Skin of body (tissue), 3 donors: ENCODE measurements at places on chromosomes 16 and 17. TPM values are rescaled to one million over a fixed set of nuclear protein-coding genes. Genes with fewer than 3 reads are reported as not detected.

GRCh38 chr16:28158136-28158535, 53.6 kb downstream of the XPO6 start:
- DNase-seq: peak; percentile 41

Gene ENKD1
- total RNA-seq: 9.1 TPM

DNA sequence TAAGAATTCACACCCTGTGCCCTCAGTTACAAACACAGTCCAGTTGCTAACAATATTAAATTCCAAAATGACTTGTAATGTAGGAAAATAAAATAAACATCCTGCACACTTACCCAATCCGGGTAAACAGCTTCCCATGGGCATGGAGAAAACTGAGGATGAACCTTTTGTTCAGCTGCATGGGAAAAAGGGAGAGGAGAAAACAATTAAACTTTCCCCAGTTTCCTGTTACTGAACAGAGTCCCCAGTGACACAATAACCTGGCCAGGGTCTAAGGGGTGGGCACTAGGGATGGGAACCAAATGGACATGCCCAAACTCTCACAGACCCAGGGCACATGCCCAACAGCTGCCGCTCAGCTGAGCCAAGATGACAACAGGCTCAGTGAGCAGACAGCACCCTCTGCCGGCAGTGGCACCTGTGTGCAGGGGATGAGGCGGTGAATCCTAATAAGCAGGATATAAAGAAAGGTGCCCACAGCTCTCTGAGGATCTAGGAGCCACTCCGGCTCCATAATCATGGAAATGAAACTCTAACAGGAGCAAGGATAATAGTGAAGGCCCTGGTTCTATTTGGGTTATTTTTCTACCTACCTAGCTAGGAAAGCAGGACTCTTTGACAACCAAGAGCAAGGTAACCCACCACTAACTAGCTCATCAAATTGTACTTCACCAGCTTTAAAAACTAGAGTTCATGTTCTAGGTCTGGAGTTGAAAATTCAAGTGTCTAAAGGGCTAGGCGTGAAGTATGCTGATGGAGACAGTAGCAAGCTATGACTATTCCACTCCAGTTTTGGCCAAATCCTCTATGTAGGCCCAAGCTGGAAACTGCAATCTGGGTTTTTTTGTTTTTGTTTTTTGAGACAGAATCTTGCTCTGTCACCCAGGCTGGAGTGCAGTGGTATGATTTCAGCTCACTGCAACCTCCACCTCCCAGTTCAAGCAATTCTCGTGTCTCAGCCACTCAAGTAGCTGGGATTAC, 58.8 kb downstream of the SMG6 start:
- DNase-seq: peak; percentile 85

GRCh38 chr16:12412890-12413289, 390.8 kb downstream of the CPPED1 start:
- no peak for DNase-seq

DNA sequence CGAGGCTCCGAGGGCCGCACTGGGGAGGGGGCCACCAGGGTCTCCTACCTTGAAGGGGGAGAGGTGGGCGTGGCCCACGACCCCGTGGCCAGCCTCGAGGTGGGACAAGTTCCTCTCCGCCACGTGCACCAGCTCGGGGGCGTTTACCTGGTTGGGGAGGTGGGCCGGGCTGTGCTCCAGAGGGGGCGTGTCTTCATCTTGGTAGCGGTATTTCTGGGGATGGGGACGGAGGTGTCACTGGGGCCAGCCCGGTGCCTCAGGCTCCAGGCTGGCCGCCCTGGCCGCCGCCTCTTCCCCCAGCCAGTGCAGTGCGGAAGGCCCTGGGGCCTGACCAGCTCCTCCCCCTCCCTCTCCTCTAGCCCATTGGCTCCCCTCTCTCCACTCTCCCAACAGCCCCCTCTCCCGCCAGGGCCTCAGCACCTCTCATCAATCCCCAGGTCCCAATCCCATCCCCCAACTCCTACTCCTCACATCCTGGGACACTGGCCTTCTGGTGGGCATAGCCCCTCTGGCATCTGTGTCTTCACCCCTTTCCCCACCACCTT, 11.5 kb downstream of the DLG4 start:
- DNase-seq: no peak

DNA sequence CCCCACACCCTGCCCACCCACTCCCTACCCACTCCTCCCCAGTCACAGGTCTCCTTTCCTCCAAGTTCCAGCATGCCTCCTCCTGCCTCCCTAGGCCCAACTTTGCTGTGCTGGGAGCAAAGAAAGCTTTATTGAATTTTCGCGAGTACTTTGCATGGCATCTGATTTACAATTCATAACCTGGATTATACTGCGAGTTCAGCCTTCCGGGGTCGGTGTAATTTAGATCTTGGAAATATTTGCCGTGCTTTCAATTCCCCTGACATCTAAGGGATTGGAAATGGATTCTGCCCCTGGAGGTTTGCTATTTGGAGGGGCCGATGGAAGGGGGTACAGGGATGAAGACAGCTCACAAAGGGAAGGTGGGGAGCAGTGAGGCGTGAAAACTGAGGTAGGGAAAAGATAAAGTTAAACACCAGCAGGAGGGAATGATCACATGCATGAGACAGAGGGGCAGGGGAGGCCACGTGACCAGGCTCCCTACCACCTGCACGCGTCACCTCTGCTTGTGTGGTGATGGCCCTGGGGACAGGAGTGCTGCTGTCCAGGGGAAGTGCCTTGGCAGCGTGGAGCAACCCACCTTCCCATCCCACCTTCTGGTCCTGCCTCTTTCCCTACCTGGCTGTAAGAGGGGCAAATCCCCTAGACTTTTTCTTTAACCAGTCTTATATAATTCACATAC, 132.3 kb upstream of the RPL38 start:
- DNase-seq: no peak

DNA sequence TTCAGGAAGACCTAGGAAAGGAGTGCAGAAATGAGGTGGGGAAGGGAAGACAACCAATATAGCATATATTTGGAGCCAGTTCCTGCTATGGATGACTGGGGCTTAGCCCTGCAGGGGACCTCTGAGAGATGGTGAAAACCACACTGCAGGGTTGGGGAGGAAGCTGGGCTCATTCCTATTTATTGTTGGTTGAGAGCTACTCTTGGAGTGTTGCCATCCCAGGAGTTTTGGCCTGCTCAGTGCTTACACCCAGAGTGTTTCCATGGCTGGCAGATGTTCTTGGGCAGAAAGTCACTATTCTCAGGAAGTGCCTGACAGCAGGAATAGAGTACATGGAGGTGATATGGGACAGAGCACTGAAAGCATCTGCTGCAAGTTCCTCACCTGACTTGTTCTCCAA, 145.8 kb downstream of the SPACA3 start:
- no peak for DNase-seq

DNA sequence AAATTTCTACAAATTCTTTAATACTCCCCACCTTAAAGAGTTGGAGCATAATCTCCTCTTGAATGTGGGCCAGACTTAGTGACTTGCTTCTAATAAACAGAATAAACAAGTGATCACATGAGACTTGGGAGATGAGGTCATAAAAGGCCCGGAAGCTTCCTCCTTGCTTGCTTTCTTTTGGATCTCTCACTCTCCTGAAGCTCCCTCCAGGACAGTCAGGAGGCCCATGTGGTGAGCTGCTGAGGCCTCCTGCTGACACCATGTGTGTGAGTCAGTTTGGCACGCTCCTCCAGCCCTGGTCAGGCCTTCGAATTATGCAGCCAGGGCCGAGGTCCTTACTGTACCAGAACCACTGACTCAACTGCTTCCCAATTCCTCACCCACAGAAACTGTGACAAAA, 53.2 kb downstream of the NDEL1 start:
- no peak for DNase-seq

Gene KRT12
- 0.10 TPM for total RNA-seq

GRCh38 chr17:16818821-16819683, 129.0 kb downstream of the CCDC144A start:
- no peak for DNase-seq

Gene TCAP
- 20.7 TPM for total RNA-seq

Gene KRTAP4-1
- 3.6 TPM for total RNA-seq

DNA sequence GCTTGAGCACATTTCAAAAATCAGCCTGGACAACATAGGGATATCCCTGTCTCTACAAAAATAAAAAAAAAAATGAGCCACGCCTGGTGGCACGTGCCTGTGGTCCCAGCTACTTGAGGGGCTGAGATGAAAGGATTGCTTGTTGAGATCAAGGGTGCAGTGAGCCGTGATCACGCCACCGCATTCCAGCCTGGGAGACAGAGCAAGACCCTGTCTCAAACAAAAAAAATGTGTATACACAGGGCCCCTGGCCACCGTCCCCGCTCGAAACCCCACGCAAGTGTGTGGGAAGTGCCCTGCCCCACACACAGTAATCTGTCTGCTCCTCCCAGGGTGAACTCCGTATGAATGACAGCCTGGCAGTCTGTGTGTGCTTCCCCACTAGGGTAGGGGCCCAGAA, 93.0 kb upstream of the RPL38 start:
- no peak for DNase-seq

Gene HSD17B1
- 0.59 TPM for total RNA-seq

- DNase-seq: no peak
Measured at GRCh38 chr16:50235581-50235980, 30.8 kb upstream of the ADCY7 start.

Gene GRAP
- total RNA-seq: 2.2 TPM

Gene JPT2
- 26.9 TPM for total RNA-seq

GRCh38 chr17:3915995-3916696, at the start of gene P2RX1:
P2RX1 (minus strand) TSS chr17:3916465; CDS start chr17:3916225, 240 bp downstream.
- DNase-seq: no peak

- no peak for DNase-seq
Measured at GRCh38 chr17:30155389-30155788, 38.8 kb downstream of the NSRP1 start.

DNA sequence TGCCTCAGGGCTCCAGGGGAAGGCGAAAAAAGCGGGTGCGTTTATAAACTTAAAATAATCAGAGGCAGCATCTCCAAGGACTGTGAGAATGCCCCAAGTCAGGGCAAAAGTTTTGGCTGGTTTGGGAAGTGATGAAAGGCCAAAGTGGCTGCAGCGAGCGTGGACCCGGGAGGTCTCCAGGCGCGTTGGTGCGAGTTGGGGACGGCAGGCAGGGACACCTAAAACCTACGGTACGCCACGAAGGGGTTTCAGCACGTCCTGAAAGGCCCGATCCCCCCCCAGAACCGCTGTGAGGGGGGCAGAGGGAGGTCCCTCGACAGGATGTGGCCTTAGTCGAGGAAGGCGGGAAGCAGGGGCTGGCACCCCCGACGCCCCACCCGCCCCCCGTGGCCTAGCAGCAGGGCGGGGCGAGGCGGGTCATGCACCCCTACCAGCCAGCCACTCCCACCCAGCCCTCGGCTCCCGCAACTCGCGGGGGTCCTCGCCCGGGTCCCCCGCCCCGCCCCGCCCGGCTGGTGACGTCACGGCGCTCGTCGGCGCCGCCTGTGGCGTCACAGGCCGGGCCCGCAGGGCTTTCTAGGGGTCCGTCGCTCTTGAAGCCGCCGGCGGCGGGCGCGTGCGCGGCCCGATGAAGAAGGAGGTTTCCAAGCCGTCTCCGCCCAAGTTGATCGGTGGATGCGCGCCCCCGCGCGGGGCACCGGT, at the start of gene MYCBPAP:
Gene MYCBPAP, plus strand, starts transcription at position 569 of the 702 bp plus-strand sequence. CDS start 236 bp downstream, outside the sequence.
- peak; percentile 65 for DNase-seq

GRCh38 chr17:81254955-81255717, 16.0 kb downstream of the NDUFAF8 start:
- DNase-seq: peak; percentile 44

DNA sequence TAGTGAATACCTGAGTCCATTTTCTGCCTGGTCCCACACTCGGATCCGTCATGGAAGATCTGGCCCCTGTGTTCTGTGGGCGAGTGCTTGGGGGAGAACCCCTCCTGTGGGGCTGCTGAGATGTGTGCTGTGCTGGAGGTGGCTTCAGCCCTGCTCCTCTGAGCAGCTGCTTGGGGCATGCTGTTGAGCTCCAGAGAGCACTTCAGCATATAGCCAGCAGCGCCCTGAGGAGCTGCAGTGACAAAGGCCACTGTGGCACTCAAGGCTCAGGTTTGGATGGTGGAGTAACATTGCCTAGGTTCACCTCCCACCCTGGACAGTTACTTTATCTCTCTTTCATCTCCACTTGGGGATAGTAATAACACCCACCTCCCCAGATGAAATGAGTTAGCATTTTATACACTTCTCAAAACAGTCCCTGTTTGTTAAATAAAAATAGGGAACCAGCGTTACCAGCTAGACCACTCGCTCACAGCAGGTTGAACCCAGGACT, 75.3 kb downstream of the KSR1 start:
- DNase-seq: no peak

Gene AATK
- total RNA-seq: 2.8 TPM

- DNase-seq: no peak
Measured at GRCh38 chr17:28390141-28390540, 15.9 kb downstream of the SLC46A1 start.

DNA sequence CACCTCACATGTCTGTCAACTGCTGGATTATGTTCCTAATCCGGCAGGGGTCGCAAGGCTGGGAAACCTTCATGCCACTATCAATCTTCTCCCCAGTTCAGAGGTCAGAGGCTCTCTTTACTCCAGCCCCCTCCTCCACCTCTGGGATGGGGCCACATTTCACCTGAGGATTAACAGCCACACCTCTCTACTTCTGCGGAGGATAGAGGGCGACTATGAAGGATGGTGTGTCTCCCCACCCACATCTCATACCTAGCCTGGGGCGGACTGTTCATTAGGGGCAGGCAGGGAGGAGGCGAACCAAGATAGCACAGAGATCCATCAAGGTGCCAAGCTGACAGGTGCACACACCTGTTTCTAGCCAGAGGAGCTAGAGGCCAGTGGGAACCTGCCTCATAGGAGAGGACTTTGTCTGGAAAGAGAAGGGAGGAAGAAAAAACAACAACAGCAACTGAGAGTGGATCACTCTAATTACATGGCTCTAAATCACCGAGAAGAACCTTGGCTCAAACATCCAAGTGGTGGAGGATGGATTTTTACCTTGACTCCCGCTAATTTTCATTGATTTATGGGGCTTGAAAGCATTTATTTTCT, 41.9 kb upstream of the SKAP1 start:
- no peak for DNase-seq

DNA sequence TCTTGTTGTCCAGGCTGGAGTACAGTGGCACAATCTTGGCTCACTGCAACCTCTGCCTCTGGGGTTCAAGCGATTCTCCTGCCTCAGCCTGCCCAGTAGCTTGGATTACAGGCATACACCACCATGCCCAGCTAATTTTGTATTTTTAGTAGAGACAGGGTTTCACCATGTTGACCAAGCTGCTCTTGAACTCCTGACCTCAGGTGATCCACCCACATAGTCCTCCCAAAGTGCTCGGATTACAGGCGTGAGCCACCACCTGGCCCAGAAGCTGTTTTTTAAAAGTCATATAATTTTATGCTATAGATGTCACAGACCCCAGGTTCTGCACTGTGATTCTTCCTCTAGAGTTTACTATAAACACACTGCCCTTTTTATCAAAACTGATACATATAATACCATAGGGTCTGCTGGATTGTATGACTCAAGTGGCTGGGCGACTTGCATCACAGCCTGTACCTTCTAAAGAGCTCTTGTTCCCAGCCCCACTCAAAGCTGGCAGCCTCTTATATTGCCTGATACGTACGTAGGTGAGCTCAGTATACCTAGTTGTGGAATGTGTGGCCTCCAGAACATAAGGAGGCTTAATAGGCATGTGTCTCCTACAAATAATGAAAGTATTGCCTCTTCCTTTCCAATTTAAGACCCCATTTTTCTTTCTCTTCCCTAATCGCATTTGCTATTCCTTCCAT, 295.8 kb downstream of the ZFHX3 start:
- DNase-seq: no peak

Gene NATD1
- 3.6 TPM for total RNA-seq

Gene NACA2
- not detected for total RNA-seq

GRCh38 chr17:33602981-33603380, 309.9 kb upstream of the ASIC2 start:
- no peak for DNase-seq
